ENCODE measurements at places on chromosomes 2 and 18.
A peak's percentile ranks its signal among the peaks of the same experiment; 100 is the strongest.

GRCh38 chr18:59639821-59640220 lies 57.4 kb downstream of the CCBE1 start:
- no peak for DNase-seq

- DNase-seq: no peak
Measured at GRCh38 chr18:70333316-70333715, 44.5 kb downstream of the SOCS6 start.

DNA sequence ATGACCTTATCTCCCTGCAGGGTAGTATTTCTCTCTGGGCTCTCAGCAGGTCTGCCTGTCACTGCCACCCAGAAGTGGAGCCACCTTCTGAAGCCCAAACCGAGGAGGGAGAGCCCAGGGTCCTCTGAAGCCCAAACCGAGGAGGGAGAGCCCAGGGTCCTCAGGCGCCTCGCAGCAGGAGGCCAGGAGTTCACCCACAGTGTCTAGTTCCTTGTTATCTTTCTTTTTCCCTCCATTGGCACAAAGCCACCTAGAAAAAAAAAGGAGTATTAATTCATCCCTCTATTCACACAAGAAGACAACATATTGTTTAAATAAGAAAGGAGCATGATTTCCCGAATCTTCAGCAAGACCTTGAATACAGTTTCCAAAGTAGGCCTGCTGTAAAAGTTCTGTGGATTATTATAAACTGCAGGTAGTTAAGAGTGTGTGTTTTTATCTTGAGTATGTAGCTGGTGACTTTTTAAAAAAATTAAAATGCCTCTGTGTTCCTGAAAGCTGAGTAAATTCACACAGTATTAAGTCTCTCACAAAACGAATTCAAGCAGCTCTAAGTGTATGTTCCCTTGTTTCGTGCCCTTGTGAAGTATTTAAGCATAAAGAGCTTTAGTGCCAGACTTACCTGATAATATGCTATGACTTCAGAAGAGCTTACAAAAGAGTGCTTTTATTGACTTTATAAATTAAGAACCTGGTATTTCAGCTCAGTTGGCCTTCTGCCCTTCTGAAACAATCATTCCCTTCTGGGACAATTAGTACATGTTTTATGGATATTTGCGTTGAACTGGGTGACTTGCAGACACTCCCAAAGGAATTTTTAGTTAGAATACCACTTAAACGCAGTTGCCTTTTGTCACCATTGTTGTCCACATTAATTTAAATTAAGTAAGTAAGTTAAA lies 11.7 kb upstream of the GRHL1 start:
- DNase-seq: no peak

DNA sequence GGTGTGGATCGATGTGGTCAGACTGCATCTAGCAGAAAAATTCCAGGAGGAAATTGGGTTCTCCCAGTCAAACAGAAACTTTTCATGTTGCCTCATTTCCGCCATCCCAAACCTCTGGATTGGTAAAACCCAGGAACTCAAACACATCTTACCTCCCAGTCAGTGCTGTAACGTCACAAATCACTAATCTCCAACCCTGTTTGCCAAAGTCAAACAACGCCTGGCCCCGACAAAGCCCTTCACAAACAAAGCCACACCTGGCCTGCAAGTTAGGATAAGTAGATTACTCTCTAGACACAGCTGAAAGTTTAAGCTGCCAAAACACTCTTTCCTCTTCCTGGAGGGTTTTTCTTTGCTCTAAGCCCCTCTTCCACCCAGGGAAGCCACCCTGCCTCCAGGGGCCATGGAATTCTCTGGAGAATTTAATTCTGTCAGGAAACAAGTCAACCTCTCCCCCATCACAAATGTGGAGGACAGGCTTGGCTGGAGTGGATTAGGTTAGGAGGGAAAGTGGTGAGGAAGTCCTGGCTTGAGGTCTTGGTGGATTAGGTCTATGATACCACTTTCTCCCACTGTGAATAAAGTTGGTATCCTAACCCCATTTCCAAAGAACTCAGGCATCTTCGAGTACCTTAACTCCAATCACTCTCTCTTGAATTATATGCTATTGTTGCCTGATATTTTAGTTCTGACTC lies 86.7 kb downstream of the LYPD6B start:
- no peak for DNase-seq

GRCh38 chr2:2238726-2239269 lies 92.3 kb downstream of the MYT1L start:
- no peak for DNase-seq

GRCh38 chr2:56448403-56449001 lies 264.7 kb downstream of the CCDC85A start:
- DNase-seq: peak; percentile 0

GRCh38 chr2:203718087-203718486 lies 11.6 kb downstream of the CD28 start:
- no peak for DNase-seq

DNA sequence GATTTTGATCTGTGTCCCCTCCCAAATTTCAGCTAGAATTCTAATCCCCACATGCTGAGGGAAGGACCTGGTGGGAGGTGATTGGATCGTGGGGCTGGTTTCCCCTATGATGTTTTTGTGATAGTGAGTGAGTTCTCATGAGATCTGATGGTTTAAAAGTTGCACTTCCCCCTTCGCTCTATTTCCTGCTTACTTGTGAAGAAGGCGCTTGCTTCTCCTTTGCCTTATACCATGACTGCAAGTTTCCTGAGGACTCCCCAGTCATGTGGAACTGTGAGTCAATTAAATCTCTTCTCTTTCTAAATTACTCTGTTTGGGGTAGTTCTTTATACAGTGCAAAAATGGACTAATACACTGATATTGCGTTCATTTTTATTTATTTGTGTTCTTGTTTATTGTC lies 636.8 kb upstream of the LINC00305 start:
- no peak for DNase-seq

- no peak for DNase-seq
Measured at GRCh38 chr2:222034058-222034457, 264.7 kb downstream of the PAX3 start.
